ENCODE measurements at places on chromosomes 6 and 20.

GRCh38 chr6:94735270-94735669, 842.1 kb upstream of the MANEA start:
- DNase-seq, result no peak
- no peaks in the 10 kb centered on the region for H3K36me3 ChIP-seq
- no peak overlapping the region for H3K27ac ChIP-seq
- H3K4me3 ChIP-seq, result no peak overlapping the region
- H3K27me3 ChIP-seq, result no peaks in the 10 kb centered on the region

GRCh38 chr20:57265997-57266290, 497 bp downstream of the BMP7 start:
- peak overlapping the region; percentile 87 for H3K27ac ChIP-seq
- DNase-seq, result no peak
- H3K27me3 ChIP-seq, result peaks cover 48% of the 10 kb centered on the region

GRCh38 chr6:107769053-107769658, 55.0 kb downstream of the SCML4 start:
- H3K4me1 ChIP-seq, result no peaks in the 10 kb centered on the region
- DNase-seq, result no peak
- no peaks in the 10 kb centered on the region for H3K36me3 ChIP-seq
- H3K4me3 ChIP-seq, result no peak overlapping the region

DNA sequence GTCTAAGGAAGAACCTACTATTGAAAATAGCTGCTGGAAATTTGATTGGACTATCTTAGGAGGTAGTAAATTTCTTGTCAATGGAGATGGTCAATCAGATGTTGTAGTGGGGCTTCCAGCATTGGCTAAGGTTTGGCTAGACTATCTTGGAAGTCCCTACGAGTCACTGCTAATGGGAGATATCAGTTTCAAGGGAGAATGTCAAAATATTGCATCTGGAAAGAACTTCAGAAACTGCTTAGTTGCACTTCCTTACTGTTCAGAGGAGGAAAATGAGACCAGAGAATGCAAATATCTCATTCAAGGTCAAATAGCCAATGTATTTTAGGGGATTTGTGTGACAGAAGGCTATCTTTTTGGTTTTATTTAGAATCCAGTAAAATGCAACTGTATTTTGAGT, 53.5 kb upstream of the CCN2 start:
- H3K36me3 ChIP-seq, result no peaks in the 10 kb centered on the region
- H3K4me3 ChIP-seq, result no peak overlapping the region
- H3K27me3 ChIP-seq, result no peaks in the 10 kb centered on the region
- H3K4me1 ChIP-seq, result no peaks in the 10 kb centered on the region

DNA sequence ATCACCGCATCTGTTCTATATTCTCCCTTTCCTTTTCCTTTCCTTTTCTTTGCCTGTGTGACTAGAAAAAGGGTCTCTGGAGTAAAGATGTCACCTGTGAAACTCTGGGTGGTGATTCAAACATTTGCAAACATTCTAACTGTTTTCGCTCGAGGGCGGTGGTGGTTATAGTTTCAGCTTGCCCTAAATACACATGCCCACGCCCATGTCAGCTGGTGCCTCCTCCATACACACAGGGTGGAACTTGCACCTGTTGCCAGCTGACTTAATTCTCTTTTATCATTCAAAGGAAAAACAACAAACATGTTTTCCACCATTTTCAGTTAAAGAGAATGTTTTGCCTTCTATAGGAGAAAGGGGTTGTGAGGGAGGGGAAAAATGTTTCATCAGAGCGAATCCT, 381.9 kb upstream of the ARID1B start:
- DNase-seq, result no peak
- H3K36me3 ChIP-seq, result no peaks in the 10 kb centered on the region
- H3K27me3 ChIP-seq, result peaks cover 9% of the 10 kb centered on the region
- H3K27ac ChIP-seq, result no peak overlapping the region

DNA sequence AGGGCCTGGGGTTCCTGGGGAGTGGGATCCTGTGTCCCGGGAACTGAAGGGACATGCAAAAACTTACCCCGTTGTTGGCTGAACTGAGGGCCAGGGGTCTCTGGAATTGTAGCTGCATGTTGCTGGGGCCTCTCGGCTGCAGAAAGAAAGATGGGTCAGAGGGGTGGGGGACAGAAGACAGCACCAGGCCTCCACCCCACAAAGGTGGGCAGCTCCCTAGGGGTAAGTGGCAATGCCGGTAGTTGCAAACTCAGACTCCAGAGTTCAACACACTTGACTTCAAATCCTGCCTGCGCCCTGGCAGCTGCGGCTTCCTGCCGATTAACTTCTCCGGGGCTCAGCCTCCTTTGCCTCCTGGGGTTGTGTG, 4.8 kb downstream of the ZBP1 start:
- H3K4me3 ChIP-seq, result no peak overlapping the region
- DNase-seq, result no peak
- H3K36me3 ChIP-seq, result no peaks in the 10 kb centered on the region
- H3K4me1 ChIP-seq, result peaks cover 7% of the 10 kb centered on the region
- no peaks in the 10 kb centered on the region for H3K27me3 ChIP-seq

GRCh38 chr20:37873884-37874283, 29.0 kb upstream of the VSTM2L start:
- no peak overlapping the region for H3K27ac ChIP-seq
- H3K27me3 ChIP-seq, result no peaks in the 10 kb centered on the region
- H3K36me3 ChIP-seq, result peaks cover 54% of the 10 kb centered on the region
- peaks cover 9% of the 10 kb centered on the region for H3K4me1 ChIP-seq
- H3K4me3 ChIP-seq, result no peak overlapping the region

GRCh38 chr6:156423075-156423474, 354.1 kb upstream of the ARID1B start:
- H3K27ac ChIP-seq, result no peak overlapping the region
- no peaks in the 10 kb centered on the region for H3K36me3 ChIP-seq
- no peak overlapping the region for H3K4me3 ChIP-seq
- no peaks in the 10 kb centered on the region for H3K27me3 ChIP-seq
- DNase-seq, result no peak
- H3K4me1 ChIP-seq, result no peaks in the 10 kb centered on the region

DNA sequence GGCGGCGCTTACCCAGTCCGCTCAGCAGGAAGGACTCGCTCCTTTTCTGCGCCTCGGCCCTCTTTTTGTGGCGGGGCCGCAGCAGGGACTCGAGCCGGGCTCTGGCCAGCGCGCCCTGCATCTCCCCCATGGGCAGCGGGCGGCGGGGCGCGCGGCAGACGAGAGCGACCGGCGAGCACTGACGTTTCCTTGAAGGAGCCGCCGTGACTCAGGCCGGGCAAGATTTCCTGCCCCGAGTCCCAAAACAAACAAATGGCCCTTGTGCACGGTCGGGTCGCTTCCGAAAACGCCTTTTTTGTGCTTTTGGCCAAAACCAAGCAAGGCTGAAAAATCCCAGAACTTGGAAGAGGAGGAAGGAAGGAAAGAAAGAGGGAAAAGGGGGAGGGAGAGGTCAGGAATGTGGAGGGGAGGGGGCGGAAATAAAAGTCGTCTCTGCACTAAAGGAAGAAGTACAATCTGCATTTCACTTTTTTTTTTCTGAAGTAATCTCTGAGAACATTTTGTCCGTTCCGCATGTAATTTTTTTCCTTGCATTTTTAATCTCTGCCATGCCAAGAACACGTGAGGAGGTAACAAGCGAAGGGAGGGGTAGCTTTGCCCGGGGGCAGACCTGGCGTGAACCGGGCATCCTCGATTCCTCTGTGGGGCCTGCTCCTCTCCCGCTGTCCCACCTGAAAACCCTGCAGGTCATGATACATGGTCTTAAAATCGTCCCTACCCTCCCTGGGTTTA, 123.3 kb upstream of the SLC2A12 start:
- H3K4me1 ChIP-seq, result peaks cover 12% of the 10 kb centered on the region
- peaks cover 12% of the 10 kb centered on the region for H3K36me3 ChIP-seq
- H3K27ac ChIP-seq, result peak overlapping the region; percentile 97

- no peak for DNase-seq
- no peak overlapping the region for H3K4me3 ChIP-seq
- H3K36me3 ChIP-seq, result no peaks in the 10 kb centered on the region
- no peak overlapping the region for H3K27ac ChIP-seq
Measured at GRCh38 chr6:137911675-137912191, 44.7 kb downstream of the TNFAIP3 start.

GRCh38 chr6:87483929-87484328, 11.2 kb downstream of the SLC35A1 start:
- H3K4me1 ChIP-seq, result no peaks in the 10 kb centered on the region
- no peak overlapping the region for H3K4me3 ChIP-seq
- H3K36me3 ChIP-seq, result no peaks in the 10 kb centered on the region

GRCh38 chr20:15597306-15597705, 975.9 kb downstream of the KIF16B start:
- no peaks in the 10 kb centered on the region for H3K4me1 ChIP-seq
- no peaks in the 10 kb centered on the region for H3K36me3 ChIP-seq
- H3K4me3 ChIP-seq, result no peak overlapping the region
- H3K27me3 ChIP-seq, result no peaks in the 10 kb centered on the region
- H3K27ac ChIP-seq, result no peak overlapping the region

DNA sequence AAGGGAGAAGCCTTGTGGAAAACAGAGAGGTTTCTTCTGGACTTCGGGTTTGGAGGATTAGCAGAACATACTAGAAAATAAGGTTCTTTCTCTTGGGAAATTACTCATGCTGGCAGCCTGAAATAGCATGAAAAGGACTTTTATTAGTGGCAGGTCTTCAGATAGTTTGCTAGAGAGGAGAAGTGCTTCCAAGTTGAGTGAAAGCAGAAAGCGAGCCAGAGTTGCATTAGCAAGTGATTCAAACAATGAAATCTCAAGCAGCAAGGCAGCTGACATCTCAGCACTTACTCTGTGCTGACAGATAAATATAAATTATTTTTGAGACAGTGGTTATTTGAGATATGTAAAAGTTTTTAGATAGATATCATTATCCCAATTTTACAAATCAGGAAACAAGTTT, 91.9 kb downstream of the PLCB4 start:
- peak overlapping the region; percentile 18 for H3K27ac ChIP-seq
- H3K27me3 ChIP-seq, result no peaks in the 10 kb centered on the region
- no peaks in the 10 kb centered on the region for H3K4me1 ChIP-seq
- H3K4me3 ChIP-seq, result no peak overlapping the region

DNA sequence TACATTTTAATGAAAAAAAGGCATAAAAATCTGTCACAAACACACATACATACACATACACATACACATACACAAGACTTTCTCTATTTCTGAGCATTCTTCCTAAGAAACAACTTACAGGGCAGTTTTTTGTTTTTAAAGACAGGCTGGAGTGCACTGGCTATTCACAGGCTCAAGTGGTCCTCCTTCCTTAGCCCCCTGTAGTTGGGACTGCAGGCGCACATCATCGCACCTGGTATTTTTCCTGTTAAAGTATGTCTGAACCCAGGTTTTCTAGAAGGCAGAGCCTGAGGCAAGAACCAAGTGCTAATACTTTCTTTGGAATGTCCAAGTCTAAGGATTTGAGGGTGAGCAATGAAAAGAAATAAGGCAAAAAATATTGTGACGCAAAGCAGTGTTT, 41.3 kb upstream of the ELOVL5 start:
- H3K27ac ChIP-seq, result no peak overlapping the region
- no peaks in the 10 kb centered on the region for H3K27me3 ChIP-seq
- DNase-seq, result no peak
- no peak overlapping the region for H3K4me3 ChIP-seq

DNA sequence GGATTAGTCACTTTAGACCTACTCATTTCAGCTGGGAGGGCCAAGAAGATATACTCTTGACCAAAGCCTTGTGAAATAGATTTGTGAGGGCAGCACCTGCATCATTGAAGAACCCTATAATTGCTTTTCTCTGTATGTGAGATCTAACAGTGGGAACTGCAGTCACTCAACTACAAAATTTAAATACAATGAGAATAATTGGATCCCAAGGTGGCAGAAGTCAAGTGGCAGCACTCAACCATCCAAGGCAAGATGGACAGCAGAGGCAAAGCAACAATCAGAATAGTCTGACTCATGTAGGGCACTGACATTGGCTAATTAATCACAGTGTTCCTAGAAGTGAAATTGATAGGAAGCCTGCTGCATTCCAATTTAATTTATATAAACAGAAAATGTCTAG, 8.9 kb upstream of the NKAIN2 start:
- H3K4me1 ChIP-seq, result no peaks in the 10 kb centered on the region
- DNase-seq, result no peak
- H3K27me3 ChIP-seq, result no peaks in the 10 kb centered on the region
- H3K27ac ChIP-seq, result no peak overlapping the region
- H3K36me3 ChIP-seq, result no peaks in the 10 kb centered on the region

DNA sequence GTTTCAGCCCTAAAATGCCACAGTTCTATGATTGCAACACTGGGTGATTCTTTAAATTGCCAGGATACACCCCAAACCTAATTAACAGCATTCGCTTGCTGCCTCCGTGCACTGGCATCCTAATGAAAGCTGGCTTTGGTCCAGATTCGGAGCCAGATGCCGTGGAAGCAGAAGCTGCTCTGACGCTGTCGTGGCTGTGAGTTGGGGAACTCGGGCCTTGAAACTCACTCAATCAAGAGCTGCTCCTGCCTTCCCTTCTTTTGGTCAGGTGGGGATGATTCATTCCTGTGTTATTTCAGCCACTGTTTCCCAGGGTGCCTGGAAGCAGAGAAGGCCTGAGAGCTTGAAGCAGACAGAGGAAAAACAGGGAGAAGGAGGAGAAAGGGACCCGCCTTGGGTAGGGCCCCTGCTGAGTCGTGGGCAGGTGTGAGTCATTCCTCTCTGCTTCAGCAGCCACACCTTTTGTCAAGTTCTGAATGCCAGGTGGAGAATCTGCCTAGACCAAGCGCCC, 36.2 kb upstream of the DSP start:
- peaks cover 10% of the 10 kb centered on the region for H3K4me1 ChIP-seq
- no peak overlapping the region for H3K4me3 ChIP-seq
- H3K27ac ChIP-seq, result no peak overlapping the region
- H3K27me3 ChIP-seq, result no peaks in the 10 kb centered on the region
- DNase-seq, result peak; percentile 52
- H3K36me3 ChIP-seq, result no peaks in the 10 kb centered on the region

- DNase-seq, result peak; percentile 43
- H3K27ac ChIP-seq, result no peak overlapping the region
- H3K4me3 ChIP-seq, result no peak overlapping the region
- no peaks in the 10 kb centered on the region for H3K36me3 ChIP-seq
- H3K27me3 ChIP-seq, result no peaks in the 10 kb centered on the region
Measured at GRCh38 chr6:151180330-151181048, 59.3 kb upstream of the AKAP12 start.

- peak within 1 kb of the TSS; percentile 77 for H3K4me3 ChIP-seq
- peaks cover 72% of the 10 kb centered on the region for H3K36me3 ChIP-seq
- peaks cover 30% of the 10 kb centered on the region for H3K4me1 ChIP-seq
- H3K27ac ChIP-seq, result peak within 1 kb of the TSS; percentile 92
Measured at GRCh38 chr6:43021270-43022047, at the start of gene RRP36. Gene RRP36, plus strand, starts transcription at chr6:43021623. Its CDS starts 32 bp downstream, at chr6:43021655.

DNA sequence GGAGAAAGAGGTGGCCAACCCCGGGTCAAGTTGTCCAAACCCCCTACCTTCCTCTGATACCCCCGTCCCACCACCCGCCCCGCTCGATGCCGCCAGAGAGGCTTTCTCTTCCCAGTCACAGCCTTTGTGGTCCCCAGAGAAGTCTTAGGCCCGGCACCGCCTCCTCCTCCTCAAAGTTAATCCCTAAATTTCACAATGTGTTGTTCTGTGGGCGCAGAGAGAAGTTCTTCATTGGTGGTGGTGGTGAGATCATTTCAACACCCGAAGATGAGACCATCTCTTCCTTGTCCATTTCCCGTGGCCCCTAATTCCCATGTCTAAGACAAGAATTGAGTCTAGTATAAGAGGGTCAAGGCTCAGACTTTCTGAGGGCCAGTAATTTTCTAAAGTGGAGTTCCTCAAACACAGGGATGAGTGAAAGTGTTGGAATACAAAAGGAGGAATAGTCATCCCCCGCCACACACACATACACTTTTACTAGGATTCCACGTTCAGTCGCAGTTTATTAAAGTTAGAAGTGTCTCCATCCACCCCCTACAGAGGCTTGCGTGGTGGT, 10.4 kb downstream of the TRIM31 start:
- H3K4me1 ChIP-seq, result peaks cover 30% of the 10 kb centered on the region
- H3K27ac ChIP-seq, result no peak overlapping the region
- H3K27me3 ChIP-seq, result peaks cover 90% of the 10 kb centered on the region
- peak overlapping the region; percentile 19 for H3K4me3 ChIP-seq
- no peaks in the 10 kb centered on the region for H3K36me3 ChIP-seq
